ENCODE measurements at places on chromosomes 1 and 21.

DNA sequence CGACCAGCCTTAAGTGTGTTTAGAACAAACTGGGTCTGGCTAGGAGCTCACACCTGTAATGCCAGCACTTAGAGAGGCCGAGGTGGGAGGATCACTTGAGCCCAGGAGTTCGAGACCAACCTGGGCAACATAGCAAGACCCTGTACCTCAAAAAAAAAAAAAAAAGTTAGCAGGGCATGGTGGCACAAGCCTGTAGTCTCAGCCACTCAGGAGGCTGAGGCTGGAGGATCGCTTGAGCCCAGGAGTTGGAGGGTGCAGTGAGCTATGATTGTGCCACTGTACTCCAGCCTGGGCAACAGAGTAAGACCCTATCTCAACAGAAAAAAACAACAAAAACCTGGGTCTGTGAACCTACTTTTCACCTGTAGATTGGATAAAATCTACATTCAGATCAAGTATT, 54.6 kb downstream of the PIK3CD start:
- DNase-seq = no peak

DNA sequence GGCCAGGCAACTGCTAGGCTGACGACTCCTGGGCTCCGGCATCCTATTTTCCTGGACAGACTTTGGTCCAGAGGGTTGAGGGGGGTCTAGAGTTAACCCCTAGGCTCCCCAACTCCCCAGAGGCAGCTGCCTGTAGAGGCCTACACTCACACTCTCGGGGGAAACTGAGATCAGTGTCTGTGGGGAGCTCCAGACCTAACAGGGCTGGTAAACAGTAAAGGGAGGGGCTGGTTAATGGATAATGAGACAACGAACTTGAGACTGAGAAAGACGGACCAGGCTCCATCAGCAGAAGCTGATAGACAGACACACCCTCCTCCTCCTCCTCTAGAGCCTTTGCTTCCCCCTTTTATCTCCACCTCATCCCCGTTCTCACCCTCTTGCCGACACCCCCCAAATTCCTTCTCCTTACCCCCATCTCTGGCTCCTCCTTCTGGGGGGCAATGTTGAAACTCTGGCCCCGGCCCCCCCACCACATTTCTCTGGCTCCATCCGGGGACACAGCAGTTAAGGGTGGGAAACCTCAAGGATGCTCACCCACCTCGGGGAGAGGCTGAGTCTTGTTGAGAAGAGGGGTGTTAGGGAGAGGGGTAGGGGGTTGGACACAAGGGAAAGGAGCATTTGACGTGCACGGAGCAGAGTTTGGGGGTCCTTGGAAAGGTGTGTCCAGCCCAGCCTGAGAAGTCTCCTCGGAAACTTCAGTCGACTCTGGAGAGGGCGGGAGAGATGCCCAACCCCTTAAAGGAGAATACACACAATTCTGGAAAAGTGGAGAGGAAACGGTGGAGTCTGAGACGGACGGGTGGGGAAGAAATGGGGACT, at the start of gene MTMR11:
MTMR11 (minus strand) TSS at position 710 of the 822 bp plus-strand sequence; CDS start at position 478, 232 bp downstream.
- DNase-seq = no peak

DNA sequence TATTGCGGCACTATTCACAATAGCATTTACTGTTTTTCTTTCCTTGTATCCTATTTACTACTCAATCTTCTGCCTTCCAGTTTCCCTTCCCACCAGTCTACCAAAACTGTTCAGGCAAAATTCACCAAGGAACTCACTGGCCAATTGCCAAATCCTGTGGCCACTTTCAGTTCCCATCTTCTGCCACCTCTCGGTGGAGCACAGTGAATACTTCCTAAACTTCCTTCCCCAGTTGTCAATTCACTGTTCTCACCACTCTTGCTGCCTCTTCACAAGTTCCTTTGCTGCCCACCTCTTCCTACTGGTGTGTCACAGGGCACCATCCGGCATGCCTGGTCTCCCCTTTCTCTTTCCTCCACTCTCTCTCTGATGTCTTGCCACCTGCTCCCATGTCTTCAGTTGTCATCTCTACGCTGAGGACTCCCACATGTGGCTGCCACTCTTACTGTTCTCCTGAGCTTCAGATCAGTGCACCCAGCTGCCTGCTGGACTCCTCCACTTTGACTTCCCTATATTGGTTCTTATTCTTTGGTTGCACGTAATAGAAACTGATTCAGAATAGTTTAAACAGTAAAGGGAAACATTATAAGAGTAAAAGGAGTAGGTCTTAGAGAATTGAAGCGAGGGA, 114.4 kb downstream of the PIK3R3 start:
- no peak for DNase-seq

- DNase-seq = no peak
Measured at GRCh38 chr1:23564529-23565122, 5.3 kb upstream of the ID3 start.

DNA sequence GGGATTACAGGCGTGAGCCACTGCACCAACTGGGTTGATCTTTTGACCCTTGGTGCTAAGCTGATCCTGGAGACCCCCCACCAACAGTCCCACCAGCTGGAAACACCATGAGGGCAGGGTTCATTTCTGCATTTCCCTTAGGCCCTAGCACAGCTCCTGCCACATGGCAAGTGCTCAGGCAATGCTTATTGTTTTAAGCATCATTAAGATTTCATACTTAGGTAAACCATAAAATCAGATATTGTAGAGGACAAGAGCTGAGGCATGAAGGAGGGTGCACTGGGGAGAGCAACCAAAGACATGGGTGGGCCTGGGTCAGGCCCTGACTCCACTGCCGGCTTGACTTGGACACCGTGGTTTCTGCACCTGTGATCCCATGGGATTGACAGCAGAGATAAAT, 17.7 kb downstream of the CHIT1 start:
- DNase-seq = no peak

Data from stimulated activated CD4-positive, alpha-beta T cell treated with anti-CD3 and anti-CD28 coated beads, Interleukin-1b, Interleukin-23, amount 100 ng/mL, for 1 hour (primary cell).